Stimulated activated CD4-positive, alpha-beta T cell treated with anti-CD3 and anti-CD28 coated beads, TNF-alpha, amount 100 ng/mL, for 24 hours (primary cell): ENCODE measurements at places on chromosomes 1 and 21.

DNA sequence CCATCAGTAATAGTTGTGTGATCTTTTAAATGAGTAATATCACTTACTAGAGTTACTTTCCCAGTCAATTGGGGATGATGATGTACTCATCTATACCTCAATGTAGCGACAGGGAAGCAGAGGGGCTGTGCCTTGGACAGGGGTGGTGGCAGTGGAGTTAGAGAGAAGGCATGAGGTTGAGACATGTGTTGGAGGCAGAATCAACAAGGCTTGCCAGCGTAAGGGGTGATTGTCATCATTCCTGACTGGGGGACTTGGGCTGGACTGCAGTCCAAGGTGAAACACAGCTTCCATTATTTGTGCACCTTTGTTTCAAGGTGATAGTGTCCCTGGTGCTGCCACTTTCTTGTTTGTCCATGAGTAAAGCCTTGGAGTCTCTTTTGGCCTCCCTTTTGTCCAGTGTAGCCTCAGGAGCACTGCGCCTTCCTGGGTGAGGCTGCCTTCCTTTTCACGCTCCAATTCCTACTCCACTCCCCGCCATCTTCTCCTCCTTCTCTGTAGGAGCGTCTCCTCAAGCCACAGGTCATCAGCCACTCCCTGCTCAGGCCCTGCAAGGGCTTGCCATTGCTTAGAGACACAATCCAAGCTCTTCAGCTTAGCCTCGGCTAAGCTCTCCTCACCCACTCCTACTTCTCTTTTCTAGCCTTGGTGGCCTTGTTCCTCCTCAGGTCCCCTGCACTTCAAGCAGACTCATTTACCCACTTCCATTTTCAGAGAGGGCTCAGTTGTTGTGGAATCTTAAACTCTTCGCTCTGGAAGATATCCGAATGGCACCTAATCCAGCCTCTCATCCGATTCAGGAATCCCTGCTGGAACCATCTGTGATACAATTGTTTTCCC is 77.6 kb upstream of the CD34 start:
- no peak for DNase-seq

GRCh38 chr1:225470211-225471108 is 42.6 kb upstream of the LBR start:
- DNase-seq = no peak

DNA sequence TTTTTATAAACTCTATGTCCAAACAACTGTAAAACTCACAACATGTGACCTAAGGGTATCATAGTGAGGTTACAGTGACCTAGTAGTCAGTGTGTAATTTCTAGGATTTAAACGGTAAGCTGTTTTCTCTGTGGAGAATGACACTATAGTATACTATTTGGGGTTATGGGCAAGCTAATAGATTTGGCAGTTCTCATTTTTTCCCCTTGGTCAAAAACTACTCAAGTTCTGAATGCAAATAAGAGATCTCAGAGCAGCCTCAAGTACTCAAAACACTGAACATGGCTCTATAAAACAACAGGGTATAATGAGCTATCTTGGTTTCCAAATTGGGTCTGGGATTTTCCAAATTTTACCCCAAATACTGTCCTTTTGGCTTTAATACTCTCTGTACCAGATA is 88.5 kb upstream of the HMCN1 start:
- no peak for DNase-seq

DNA sequence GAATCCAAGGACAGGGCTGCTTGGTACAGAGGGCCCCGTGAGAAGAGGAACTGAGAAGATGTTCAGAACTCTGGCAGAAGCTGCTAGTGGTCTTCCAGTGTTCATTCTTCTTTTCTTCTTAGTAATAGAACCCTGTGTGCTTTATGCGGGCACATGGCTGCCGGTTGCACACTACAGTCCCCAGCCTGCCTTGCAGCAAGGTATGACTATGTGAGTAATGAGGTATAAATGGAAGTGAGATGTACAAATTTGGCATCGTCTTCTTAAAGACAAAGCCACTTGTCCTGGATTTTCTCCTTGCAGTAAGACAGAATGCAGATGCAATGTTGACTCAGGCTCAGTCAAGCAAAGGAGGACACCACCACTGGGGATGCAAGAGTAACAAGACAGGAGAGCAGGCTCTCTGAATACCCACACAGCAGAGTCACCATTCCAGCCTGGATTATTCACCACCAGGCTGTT is 15.0 kb upstream of the ATP1B1 start:
- DNase-seq = no peak

GRCh38 chr1:38624336-38625039 is 235.1 kb downstream of the RRAGC start:
- DNase-seq = no peak
